Endothelial cell of umbilical vein (primary cell): ENCODE measurements at places on chromosomes 5 and 9.

DNA sequence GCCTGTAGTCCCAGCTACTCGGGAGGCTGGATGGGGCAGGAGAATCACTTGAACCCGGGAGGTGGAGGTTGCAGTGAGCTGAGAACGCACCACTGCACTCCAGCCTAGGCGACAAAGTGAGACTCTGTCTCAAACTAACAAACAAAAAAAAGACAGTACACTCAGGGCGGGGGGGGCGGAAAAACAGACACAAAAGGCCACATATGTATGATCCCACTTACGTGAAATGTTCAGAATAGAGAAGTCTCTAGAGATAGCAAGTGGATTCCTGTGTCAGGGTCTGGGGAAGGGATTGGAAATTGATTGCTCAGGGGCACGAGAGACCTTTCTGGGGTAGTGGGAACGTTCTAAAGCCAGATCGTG is 9.0 kb upstream of the LCN1 start:
- DNase-seq: no peak

- no peak for DNase-seq
Observed at GRCh38 chr5:149631506-149631905, 50.2 kb downstream of the ARHGEF37 start.

DNA sequence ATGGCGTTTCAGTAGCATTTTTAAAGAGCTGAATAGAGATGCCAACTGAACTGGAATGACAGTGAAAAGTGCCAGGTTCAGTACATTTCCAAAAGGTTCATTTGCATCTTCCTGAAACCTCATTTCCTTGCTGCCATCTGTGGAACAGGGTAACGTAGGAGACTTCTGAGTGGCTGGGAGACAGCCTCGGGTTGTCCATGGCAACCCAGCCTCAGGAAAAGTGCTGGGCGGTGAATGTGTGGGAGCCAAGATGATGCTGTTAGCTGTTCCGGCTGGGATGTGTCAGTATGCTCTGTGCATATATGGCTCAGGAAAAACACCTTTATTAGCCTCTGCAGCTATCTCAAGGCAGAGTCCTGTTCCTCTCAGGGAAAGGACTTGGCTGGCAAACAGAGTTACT is 87.5 kb downstream of the KLHL3 start:
- DNase-seq: no peak

DNA sequence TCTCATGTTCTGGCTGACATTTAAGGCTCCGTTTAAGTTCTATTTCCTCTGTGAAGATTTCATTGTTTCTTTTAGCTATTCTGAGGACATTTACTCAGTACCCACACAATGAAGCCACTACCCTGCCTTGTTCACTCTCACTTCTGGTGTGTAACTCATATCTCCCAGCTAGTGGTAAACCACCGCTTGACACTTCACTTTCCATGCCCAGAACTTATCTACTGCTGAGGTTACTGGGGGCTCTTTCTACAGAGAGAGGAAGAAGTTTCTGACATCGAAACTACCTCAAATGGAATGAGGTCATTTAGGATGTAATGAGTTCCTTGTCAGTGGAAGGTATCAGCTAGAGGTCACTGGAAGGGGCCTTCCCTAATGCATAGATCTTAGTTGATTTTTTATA is 501.5 kb downstream of the DMAC1 start:
- DNase-seq: no peak

DNA sequence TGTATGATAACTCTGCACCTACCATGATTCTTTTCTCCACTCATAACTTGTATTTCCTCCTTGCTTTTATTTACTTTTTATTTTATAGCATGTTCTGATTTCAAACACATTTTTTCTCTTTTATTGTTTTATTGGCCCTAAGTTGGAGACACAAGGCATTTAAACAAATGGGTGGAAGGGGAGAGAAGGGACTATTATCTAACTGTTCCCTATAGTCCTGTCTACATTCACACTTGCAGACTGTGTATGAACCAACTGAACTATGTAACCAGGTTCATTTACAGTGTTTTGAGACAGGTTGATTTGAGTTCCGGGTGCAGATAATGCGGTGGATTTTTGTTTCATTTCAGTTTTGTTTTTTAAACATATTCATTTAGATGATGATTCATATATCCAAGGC is 830.6 kb upstream of the SEMA6A start:
- DNase-seq: no peak

DNA sequence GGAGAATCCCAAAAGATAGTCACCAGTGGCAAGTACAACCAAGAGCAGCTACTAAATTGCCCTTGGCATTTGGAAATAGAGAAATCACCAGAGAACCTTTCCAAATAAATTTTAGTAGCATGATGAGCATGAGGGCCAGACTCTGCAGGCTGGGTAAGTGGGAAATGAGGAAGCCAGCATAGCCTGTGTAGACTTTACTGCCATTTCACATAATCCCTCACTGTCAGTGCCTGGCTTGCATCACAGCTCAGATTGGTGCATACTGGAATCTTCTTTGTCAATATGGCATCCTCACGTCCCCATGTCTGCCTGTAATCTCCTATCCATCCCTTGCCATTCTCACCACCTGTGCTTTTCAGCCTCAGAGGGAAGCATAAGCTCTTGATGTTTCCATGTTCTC is 14.5 kb downstream of the GRAMD2B start:
- no peak for DNase-seq

- DNase-seq: no peak
Observed at GRCh38 chr9:114828303-114828650, 22.4 kb upstream of the TNFSF15 start.

DNA sequence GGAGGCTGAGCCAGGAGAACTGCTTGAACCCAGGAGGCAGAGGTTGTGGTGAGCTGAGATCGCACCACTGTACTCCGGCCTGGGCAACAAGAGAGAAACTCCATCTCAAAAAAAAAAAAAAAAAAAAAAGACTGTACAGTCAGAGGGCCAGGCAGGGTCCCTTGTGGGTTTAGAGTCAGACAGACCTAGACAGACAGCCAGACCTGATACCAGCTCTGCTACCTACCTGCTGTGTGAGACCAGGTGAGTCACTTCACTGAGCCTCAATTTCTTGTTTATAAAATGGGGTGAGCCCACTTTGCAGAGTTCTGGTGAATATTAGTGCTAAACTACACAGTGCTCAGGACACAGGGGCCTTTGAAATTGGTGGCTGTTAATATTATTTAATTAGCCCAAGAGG is 19.7 kb downstream of the TRIM14 start:
- DNase-seq: no peak

- no peak for DNase-seq
Observed at GRCh38 chr9:90114641-90115425, 510.0 kb downstream of the GADD45G start.

DNA sequence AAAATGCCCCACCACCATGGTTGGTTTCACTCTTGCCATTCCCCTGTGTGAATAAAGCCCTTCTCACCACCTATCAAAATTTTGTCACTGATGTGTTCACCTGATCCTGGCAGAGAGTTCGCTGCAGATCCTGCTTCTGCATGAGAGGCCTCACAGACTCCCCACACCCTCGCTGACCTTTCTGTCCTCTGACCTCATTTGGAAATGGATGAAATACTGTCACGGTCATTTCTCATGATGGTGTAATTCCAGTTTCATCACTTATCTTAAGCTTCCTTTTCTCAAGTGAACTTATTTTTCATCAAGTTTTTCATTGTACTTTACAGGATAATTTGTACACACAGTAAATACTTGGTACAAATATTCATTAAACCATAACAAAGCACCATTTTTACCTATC is 131.3 kb downstream of the FRMD3 start:
- DNase-seq: no peak

- DNase-seq: no peak
Observed at GRCh38 chr9:4787876-4788275, 4.9 kb upstream of the RCL1 start.

DNA sequence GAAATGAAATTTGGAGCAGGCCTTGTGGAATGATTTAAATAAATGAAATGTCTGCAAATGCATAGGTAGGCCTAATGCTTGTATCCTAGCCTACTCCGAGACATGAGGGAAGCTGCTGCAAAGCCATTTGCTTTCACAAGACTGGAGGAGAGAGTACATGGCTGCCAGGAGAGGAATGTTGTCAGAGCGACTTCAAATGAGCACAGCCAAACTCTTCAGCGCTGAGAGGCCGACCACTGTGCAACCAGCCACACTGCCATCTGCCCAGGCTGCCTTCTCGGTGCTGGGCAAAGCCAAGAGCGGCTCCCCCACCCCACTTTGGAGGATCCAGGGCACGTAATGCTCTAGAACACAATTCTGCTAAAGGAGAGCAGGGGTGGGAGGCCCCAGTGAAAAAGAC is 122.6 kb downstream of the RASEF start:
- DNase-seq: no peak

- DNase-seq: no peak
Observed at GRCh38 chr9:31700252-31701045, 684.0 kb upstream of the ACO1 start.

DNA sequence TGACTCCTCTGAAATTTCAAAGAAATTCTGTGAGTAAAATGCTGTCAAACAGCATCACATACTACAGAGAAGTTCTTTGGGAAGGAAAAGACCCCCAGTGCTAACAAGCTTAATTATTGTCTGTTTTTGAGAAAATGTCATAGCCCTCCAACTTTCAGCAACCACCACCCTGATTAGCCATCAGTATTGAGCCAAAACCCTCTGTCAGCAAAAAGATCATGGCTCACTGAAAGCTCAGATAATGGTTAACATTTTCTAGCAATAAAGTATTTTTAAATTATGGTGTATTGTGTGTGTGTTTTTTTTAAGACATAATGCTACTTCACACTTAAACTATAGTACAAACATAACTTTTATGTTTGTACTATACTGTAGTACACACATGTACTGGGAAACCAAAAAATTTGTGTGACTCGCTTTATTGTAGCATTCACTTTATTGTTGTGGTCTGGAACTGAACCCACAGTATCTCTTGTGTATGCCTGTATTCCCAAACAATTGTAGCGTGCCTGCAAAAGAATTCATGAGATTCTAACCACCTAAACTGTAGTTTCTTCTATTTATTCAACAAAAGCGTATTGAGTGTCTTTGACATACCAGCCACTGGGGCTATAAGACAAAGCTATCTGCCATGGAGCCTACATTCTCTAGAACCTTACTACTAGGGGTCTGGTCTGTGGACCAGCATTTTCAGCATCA is 31.6 kb downstream of the TLE4 start:
- DNase-seq: no peak

- no peak for DNase-seq
Observed at GRCh38 chr5:119597728-119598298, 31.5 kb upstream of the FAM170A start.

DNA sequence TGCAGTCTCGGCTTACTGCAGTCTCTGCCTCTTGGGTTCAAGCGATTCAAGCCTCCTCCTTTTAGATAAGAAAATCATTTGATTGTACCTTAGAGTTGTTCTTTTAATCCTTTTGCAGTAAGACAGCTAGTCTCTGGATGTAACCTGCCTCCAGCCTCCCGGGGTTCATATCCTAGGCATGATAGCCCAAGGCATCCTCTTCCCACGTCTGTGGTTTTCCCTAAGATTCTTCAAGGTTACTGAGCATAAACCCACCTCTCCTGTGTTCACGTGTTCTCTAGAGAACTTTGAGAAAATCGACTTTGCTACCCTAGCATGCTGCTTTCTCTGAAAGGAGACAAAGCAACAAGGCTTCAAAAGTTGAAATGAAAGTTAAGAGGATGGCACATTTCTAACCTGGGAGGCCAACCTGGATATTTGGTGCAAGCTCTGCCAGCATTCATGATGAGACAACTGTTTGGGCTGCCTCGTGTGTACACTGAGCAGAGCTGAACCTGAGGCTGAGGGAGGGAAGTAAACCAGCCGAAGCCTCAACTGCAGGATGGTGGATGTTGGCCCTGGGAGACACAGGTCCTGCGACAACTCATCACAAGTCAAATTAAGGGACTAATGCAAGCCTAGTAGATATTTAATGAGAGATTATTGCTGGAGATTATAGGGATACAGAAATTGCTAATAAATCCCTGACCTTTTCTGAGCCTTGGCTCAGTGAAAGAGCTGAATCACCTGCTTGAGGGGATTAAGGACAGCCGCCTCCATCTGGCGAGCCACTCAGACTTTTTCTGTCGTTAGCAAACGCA is 261.8 kb downstream of the ARHGAP26 start:
- DNase-seq: no peak

DNA sequence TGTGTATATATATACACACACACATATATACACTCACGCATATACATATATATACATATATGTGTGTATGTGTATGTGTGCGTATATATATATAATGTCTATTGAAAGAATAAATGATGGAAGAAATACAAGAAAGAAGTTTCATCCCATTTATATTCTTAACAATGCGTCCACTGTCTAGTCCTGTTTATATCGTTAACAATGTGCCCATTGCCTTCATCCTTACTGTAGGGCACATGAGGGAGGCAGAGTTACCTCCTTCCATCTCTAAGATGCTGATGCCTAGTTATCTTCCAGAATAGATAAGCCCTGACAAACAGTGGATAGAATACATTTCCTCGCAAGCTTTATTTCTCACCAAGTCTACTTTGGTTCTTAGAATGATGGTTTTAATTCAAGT is 389.8 kb upstream of the SEMA6A start:
- no peak for DNase-seq

DNA sequence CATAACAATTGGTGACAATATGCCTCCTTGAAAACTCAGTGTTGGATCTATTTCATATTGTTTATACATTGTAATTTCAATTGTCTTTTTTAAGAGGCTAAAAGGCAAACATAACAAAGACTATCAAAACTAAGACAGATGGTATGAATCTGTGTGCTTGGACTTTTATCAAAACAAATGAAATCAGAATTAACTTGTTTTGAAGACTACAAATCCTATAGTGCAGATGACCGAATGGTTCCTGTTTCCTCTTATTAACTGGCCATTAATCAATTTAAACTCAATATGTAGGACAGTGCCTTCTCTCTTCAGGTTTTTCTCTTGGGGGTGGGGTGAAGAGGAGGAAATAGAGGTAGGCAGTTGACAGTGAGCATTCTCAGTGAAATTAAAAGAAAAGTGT is 366.9 kb upstream of the GRAMD2B start:
- no peak for DNase-seq

DNA sequence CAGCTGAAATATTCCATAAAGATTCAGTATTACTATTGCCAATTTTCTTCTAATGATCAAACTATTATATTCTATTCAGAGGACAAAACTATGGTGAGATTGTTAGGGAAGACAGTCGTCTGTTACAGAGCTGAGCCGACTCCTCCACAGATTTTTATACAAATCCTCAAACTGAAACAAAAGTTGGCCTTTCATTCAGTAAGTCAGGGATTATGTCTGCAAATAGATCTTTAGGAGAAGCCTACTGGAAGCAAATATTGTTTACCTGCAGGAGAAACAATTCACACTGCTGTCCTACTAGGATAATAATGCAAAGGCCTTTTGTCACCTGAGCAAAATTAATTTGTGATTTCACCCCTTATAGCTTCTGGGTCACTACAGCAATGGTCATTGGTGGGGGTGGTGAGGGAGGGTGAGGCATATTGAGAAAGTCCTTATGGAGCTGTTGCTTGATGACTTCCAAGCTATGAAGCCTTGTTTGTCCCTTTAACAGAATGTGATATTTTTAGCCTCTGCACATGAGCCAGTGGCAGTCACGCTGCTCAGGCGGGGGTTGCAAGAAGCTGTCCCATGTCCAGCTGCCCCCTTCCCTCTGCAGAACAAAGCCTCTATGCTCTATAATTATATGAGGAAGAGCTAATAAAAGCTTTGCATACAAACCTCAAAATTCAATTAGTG is 200.5 kb upstream of the KLF9 start:
- no peak for DNase-seq
